Renal pelvis (tissue), 12 donors: ENCODE measurements at places on chromosomes 1 and 21. TPM values are rescaled to one million over a fixed set of nuclear protein-coding genes. Genes with fewer than 3 reads are reported as not detected.

TRPM2 gene
- polyA plus RNA-seq, result 1.3 TPM

IL12RB2 gene
- polyA plus RNA-seq, result 1.0 TPM

FAM89A gene
- polyA plus RNA-seq, result 16.0 TPM

FMOD gene
- polyA plus RNA-seq, result 30.8 TPM

FALEC gene
- 0.52 TPM for polyA plus RNA-seq

PLA2G4A gene
- 8.3 TPM for polyA plus RNA-seq

ZNHIT6 gene
- polyA plus RNA-seq, result 27.7 TPM

SMCP gene
- polyA plus RNA-seq, result not detected

PGD gene
- 199 TPM for polyA plus RNA-seq

SIPA1L2 gene
- polyA plus RNA-seq, result 33.5 TPM

AVPR1B gene
- 0.90 TPM for polyA plus RNA-seq

TSNAX gene
- polyA plus RNA-seq, result 41.6 TPM

LZIC gene
- 70.0 TPM for polyA plus RNA-seq

GAS5 gene
- polyA plus RNA-seq, result 514 TPM

LEMD1 gene
- polyA plus RNA-seq, result 4.6 TPM

KRTAP13-2 gene
- polyA plus RNA-seq, result not detected

TMOD4 gene
- polyA plus RNA-seq, result 1.5 TPM

DYNLT4 gene
- 0.19 TPM for polyA plus RNA-seq

NEGR1 gene
- polyA plus RNA-seq, result 3.3 TPM

NIBAN1 gene
- polyA plus RNA-seq, result 3.4 TPM

SELP gene
- 4.9 TPM for polyA plus RNA-seq

PADI4 gene
- polyA plus RNA-seq, result 0.88 TPM

KRTAP21-2 gene
- polyA plus RNA-seq, result not detected

TSPAN2 gene
- polyA plus RNA-seq, result 34.6 TPM

TNNT2 gene
- 66.1 TPM for polyA plus RNA-seq

KMO gene
- polyA plus RNA-seq, result 21.3 TPM

C1orf185 gene
- polyA plus RNA-seq, result not detected

L1TD1 gene
- polyA plus RNA-seq, result 3.9 TPM

SLC45A1 gene
- 4.0 TPM for polyA plus RNA-seq

AQP10 gene
- polyA plus RNA-seq, result 0.09 TPM

SLAMF9 gene
- not detected for polyA plus RNA-seq

PTGER3 gene
- 46.8 TPM for polyA plus RNA-seq

CD84 gene
- polyA plus RNA-seq, result 1.0 TPM

LRRN2 gene
- polyA plus RNA-seq, result 12.6 TPM

CLIC6 gene
- 2.8 TPM for polyA plus RNA-seq

PSMB4 gene
- polyA plus RNA-seq, result 257 TPM

FRRS1 gene
- polyA plus RNA-seq, result 13.4 TPM

NBPF3 gene
- 11.5 TPM for polyA plus RNA-seq

ALPL gene
- polyA plus RNA-seq, result 45.9 TPM

TDRD5 gene
- 5.7 TPM for polyA plus RNA-seq

SFN gene
- polyA plus RNA-seq, result 0.65 TPM

LCE1C gene
- polyA plus RNA-seq, result not detected

HES4 gene
- polyA plus RNA-seq, result 43.2 TPM

MTARC2 gene
- polyA plus RNA-seq, result 65.1 TPM

GLIS1 gene
- 3.6 TPM for polyA plus RNA-seq

HTR6 gene
- polyA plus RNA-seq, result 2.7 TPM

CFHR5 gene
- not detected for polyA plus RNA-seq

CELA3B gene
- polyA plus RNA-seq, result 0.36 TPM

SH2D5 gene
- polyA plus RNA-seq, result 1.7 TPM

TRAF3IP3 gene
- 1.6 TPM for polyA plus RNA-seq
